Body of pancreas (tissue), 4 donors: ENCODE measurements at places on chromosomes 5 and 9. TPM values are rescaled to one million over a fixed set of nuclear protein-coding genes. Genes with fewer than 3 reads are reported as not detected.

DNA sequence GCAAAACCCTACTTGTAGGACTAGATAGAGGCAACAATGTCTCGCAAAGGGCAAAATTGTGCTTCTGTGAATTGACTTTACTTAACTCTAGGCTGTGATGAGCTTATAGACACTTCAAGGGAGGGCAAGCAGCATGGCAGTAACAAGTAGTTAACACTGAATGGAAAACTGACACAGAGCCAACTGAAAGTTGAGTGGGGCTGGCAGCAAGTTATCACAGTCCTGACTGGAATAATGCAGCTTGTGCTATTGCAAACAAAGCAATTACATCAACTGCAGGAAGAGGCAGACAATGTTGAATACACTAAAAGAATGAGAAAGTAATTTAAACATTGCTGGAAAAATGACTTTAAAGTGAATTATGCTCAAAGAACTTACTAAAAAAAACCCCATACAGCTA lies 62.2 kb downstream of the RNF38 start:
- no peaks in the 10 kb centered on the region for H3K27me3 ChIP-seq
- DNase-seq: no peak
- no peaks in the 10 kb centered on the region for H3K4me1 ChIP-seq
- H3K36me3 ChIP-seq: no peaks in the 10 kb centered on the region

GRCh38 chr9:132108728-132109127 lies 29.1 kb upstream of the MED27 start:
- no peak overlapping the region for H3K27ac ChIP-seq
- H3K4me1 ChIP-seq: no peaks in the 10 kb centered on the region
- no peak for DNase-seq
- H3K36me3 ChIP-seq: no peaks in the 10 kb centered on the region
- no peak overlapping the region for H3K4me3 ChIP-seq

DNA sequence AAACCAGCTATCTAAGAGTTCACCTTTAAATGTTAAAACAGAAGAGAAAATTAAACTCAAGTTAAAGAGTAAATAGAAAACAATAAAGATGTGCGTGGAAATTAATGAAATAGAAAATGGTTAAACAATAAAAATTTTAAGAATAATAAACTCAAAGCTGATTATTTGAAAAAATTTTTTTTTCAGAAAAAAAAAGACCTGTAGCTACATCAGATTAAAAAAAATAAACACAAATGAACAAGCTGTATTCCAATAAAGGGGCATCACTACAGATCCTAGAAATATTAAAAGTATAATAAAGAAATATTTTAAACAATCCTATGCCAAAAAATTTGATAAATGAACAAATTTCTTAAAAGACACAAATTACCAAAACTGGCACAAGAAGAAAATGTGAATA lies 64.1 kb downstream of the DRD1 start:
- no peak for DNase-seq
- no peaks in the 10 kb centered on the region for H3K27me3 ChIP-seq
- no peaks in the 10 kb centered on the region for H3K4me1 ChIP-seq

Gene GRM6
- total RNA-seq: not detected

DNA sequence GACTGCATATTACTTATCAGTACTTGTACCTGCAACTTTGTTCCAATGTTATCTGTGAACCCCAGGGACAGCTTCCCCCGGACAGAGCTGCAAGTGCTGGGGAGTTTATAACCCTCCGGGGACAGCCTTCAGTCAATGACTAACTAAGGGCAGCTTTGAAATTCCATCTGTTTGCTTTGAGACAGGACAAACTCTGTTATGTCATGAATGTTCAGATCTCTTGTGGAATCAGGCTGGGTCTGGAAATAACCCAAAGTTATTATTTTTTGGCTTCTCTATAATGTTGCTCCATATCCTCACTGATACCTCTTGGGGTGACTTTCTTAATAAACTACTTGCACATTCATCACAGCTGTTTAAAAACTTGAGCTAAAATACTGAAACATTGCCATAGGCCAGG lies 617.5 kb upstream of the TLE4 start:
- no peaks in the 10 kb centered on the region for H3K27me3 ChIP-seq
- no peak for DNase-seq
- no peak overlapping the region for H3K4me3 ChIP-seq
- no peaks in the 10 kb centered on the region for H3K4me1 ChIP-seq
- H3K36me3 ChIP-seq: no peaks in the 10 kb centered on the region
- no peak overlapping the region for H3K27ac ChIP-seq

DNA sequence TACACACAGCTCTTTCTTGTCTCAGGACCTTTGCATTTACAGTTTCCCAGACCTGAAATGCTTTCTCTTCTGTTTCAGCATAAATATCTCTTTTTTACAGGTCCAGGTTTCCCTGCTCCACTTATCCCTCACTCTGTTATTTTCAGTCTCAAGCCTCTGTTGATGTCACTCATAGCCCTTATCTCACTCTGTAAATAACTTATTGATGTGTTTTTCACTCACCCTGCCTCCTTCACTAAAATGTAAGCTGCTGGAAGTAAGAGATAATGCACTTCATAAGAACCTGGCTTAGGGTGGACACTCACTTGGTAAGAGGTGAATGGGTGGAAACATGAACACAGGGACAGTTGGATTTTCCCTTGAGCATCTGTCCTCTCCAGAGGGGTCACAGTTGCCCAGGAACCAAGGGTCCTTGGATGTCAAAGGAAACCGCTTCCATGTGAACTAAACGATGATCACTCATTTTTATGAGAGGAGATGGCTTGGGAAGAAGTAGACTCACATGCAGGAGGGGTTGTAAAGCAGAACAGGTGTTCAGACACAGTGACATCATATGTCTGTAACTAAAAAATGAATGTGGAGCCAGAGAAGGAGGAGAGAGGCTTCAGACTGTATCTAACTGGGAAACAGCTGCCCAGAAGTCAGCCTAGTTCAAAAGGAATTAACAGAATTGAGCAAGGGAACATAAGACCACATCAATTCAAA lies 5.5 kb upstream of the HTR4 start:
- H3K27ac ChIP-seq: no peak overlapping the region
- no peaks in the 10 kb centered on the region for H3K36me3 ChIP-seq
- peaks cover 7% of the 10 kb centered on the region for H3K4me1 ChIP-seq
- H3K4me3 ChIP-seq: no peak overlapping the region

GRCh38 chr9:102209176-102209575 lies 470.7 kb upstream of the GRIN3A start:
- no peak overlapping the region for H3K4me3 ChIP-seq
- no peaks in the 10 kb centered on the region for H3K4me1 ChIP-seq
- H3K27me3 ChIP-seq: no peaks in the 10 kb centered on the region

Gene ANKRD18B
- total RNA-seq: 6.0 TPM

- H3K36me3 ChIP-seq: no peaks in the 10 kb centered on the region
- no peaks in the 10 kb centered on the region for H3K27me3 ChIP-seq
- no peak overlapping the region for H3K27ac ChIP-seq
- no peak for DNase-seq
- H3K4me3 ChIP-seq: no peak overlapping the region
Observed at GRCh38 chr5:158119961-158120723, 261.2 kb upstream of the CLINT1 start.

DNA sequence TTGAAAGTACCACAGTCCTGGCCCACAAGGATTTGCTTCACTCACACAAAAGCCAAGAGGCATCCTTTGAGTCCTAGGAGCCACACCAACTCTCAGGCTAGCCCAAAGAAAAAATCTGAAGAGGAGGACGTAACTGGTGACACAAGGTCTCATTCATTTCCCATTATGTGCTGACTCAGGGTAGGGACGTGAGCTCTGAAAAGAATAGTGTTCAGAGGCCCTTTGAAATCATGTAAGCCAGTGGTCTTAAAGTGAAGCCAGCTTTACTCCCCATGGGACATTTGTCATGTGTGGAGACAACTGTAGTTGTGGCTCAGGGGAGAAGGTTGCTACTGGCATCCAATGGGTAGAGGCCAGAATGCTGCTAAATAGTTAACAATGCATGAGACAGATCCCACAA lies 332.4 kb downstream of the KCTD16 start:
- no peak overlapping the region for H3K27ac ChIP-seq
- DNase-seq: no peak
- H3K4me3 ChIP-seq: no peak overlapping the region
- no peaks in the 10 kb centered on the region for H3K4me1 ChIP-seq
- H3K27me3 ChIP-seq: no peaks in the 10 kb centered on the region
- no peaks in the 10 kb centered on the region for H3K36me3 ChIP-seq

Gene CATSPER3
- total RNA-seq: not detected

- no peak overlapping the region for H3K4me3 ChIP-seq
- H3K27me3 ChIP-seq: no peaks in the 10 kb centered on the region
- H3K36me3 ChIP-seq: no peaks in the 10 kb centered on the region
- peaks cover 19% of the 10 kb centered on the region for H3K4me1 ChIP-seq
Observed at GRCh38 chr5:133881576-133882388, 86.6 kb downstream of the C5orf15 start.

DNA sequence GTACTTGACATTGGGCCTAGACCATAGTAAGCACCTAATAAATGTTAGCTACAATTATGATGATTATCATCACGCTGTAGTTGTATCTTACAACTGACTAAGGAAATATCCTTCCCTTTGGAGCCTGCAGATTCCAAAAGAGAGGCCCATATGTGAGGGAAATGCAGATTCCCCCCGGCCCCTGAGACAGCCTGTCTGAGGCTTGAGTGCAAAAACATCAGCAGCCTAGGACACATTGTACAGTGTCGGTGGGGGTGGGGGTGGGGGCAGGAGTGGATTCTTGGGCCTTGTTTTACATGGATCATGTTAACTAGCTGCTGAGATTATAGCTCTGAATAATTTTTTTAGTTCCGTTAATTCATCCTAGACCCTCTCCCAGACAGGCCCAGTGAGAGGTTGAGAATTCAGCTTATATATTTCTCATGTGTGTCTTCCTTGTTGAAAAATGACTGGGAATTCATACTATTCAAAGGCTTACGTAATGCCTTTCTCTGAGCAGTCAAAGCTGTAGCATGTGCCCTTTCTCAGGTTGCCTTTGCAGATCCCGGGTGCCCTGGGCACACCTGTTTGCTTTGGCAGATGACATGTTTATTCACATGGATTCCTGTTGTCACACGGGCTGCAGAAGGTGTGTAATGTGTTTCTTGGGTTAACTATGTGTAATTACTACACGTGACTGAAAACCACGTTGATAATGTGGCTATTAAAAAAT lies 262.8 kb downstream of the NR3C1 start:
- peak; percentile 73 for DNase-seq
- H3K36me3 ChIP-seq: no peaks in the 10 kb centered on the region
- H3K27me3 ChIP-seq: no peaks in the 10 kb centered on the region
- peak overlapping the region; percentile 5 for H3K27ac ChIP-seq
- no peak overlapping the region for H3K4me3 ChIP-seq

Gene SLCO4C1
- total RNA-seq: 1.6 TPM

GRCh38 chr5:41157272-41157894 lies 55.9 kb downstream of the C6 start:
- H3K4me1 ChIP-seq: peaks cover 15% of the 10 kb centered on the region
- no peaks in the 10 kb centered on the region for H3K36me3 ChIP-seq
- no peak overlapping the region for H3K27ac ChIP-seq
- H3K4me3 ChIP-seq: no peak overlapping the region

DNA sequence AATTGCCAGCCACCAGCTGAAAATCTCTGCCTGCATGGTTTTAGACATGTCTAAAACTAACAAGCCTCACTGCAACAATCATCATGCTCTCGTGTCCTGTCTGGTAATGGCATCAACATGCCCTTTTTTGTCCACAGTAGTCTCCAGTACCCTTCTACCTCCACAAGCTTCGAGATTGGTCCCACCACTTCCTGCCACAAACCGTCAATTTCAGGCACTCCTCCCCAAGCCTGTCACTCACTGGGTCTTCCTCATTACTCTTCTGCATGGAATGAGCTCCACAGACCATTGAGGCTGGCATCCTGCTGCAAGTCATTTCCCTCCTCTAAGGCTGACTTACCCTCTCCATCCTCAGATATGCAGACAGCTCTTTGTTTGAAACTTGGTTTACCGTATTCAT lies 9.0 kb downstream of the LPAR1 start:
- H3K36me3 ChIP-seq: no peaks in the 10 kb centered on the region
- no peak for DNase-seq
- H3K4me3 ChIP-seq: no peak overlapping the region
- peaks cover 11% of the 10 kb centered on the region for H3K4me1 ChIP-seq
- no peak overlapping the region for H3K27ac ChIP-seq

Gene CCDC183
- total RNA-seq: 14.5 TPM

DNA sequence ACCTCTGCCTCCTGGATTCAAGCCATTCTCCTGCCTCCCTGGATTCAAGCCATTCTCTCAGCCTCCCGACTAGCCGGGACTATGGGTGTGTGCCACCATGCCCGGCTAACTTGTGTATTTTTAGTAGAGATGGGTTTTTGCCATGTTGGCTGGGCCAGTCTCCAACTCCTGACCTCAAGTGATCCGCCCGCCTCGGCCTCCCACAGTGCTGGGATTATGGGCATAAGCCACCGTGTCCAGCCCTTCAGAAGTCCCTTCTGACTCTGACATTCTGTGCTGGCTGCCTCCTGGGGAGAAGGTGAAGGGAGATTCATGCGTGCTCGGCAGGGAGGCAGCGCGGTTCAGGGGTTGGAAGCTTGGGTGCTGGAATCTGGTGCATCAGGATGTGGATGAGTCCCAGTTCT lies 28.8 kb downstream of the PRRX2 start:
- no peak for DNase-seq
- H3K36me3 ChIP-seq: no peaks in the 10 kb centered on the region
- H3K27ac ChIP-seq: no peak overlapping the region
- H3K4me3 ChIP-seq: no peak overlapping the region
- H3K4me1 ChIP-seq: peaks cover 13% of the 10 kb centered on the region

Gene TLN1
- 93.7 TPM for total RNA-seq

Gene BTNL3
- 0.26 TPM for total RNA-seq

Gene SLC34A3
- not detected for total RNA-seq

- H3K4me1 ChIP-seq: peaks cover 25% of the 10 kb centered on the region
- DNase-seq: no peak
- H3K27ac ChIP-seq: no peak overlapping the region
- no peaks in the 10 kb centered on the region for H3K27me3 ChIP-seq
- H3K4me3 ChIP-seq: no peak overlapping the region
Observed at GRCh38 chr9:137433349-137433915, 7.7 kb downstream of the ENTPD8 start.

DNA sequence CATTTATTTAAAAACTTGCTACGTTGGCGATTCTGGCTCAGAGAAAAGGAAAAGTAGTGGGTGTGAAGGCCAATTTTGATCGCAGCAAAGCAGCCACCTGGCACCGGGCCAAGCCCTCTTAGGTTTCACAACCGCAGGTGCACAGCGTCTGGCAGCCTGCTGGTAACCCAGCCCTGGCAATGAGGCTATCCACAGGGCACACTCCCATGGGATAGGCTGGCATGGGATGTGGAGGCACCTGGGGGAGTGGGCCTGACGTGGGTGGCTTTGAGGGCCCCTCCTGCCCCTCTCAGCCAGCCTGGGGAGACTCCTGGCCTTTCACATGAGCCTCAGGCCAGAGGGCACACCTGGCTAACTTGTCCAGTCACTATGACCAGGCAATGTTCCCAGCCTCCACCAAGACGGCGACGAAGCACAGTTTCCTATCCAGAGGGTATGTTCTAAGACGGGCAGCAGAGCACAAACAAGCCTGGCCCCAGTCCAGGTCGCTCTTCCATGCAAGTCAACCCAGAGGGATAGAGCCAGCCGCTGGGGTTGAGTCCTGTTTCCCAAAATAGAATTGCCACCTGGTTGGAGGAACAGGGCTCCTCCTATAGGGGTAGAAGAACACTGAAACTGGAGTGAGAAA lies 19.0 kb downstream of the CMBL start:
- H3K4me1 ChIP-seq: peaks cover 26% of the 10 kb centered on the region
- peak; percentile 94 for DNase-seq
- H3K27ac ChIP-seq: peak overlapping the region; percentile 82
- H3K4me3 ChIP-seq: no peak overlapping the region
